ENCODE measurements at places on chromosomes 2 and 18.

- DNase-seq = no peak
Measured at GRCh38 chr2:172643142-172643541, 87.3 kb downstream of the PDK1 start.

- no peak for DNase-seq
Measured at GRCh38 chr2:222722327-222722946, 51.0 kb downstream of the MOGAT1 start.

DNA sequence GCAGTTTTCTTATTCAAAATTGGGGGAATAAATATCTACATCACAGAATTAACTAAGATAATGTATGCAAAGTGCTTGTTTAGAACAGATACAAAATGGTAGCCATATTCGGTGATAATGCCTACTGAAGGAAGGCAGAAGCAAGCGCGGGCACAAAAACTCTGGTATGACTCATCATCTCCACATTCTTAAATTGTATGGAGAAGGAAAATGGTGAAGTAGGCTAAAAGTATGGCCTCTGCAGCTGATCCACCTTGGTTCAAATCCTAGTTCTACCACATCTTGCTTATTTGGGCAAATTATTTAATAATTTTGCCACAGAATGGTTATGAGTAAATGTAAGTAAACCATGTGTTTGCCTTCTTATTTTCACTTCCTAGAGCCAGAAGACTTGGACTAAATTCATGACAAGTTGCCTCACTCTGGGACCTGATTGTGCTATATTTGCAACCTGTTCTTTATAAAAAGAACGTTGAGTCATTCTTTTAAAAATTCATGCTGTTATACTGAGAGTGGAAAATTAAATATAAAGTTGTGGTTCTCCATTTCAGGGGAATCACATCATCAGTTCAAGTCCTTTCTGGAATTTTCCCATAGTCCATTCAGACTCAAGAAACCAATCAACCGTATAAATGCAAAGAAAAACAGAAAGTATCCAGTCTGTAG is 9.0 kb upstream of the CDK15 start:
- no peak for DNase-seq

DNA sequence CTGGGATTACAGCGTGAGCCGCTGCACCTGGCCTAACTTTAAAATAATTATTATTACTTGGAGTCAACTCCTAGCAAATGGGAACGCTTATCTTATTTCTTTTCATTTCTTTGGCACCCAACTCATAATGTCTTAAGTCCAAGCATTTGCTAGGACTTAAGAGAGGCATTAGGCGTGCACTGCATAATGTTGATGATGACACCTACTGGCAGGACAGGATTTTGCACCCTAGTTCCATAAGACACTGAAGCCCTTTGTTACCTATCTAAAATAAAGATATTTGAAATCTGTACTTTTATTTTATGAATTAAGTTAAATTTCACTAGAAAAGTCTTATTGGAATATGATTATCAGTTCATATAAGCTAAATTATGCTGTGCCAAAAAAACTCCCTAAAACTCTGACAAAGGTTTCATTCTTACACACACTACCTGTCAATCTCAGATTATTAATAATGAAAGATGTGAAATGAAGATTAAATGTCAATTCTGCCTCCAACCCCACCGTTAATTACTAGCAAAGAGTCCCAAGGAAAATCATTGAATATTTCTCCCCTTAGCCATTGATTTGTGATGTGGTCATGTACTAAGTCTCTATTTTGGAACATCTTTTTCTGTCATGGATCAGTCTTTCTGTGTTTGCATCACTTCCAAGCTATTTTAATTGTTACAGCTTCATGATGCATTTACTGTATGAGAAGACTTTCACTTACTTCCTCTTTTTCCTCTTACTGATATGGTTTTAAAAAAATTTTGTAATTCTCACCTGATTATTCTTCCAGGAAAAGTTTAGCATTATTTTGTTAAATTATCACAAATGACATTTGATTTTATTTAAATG is 12.7 kb upstream of the CDH2 start:
- no peak for DNase-seq

- DNase-seq = no peak
Measured at GRCh38 chr2:13050764-13051163, 334.0 kb downstream of the TRIB2 start.

- no peak for DNase-seq
Measured at GRCh38 chr2:217886091-217886490, 116.7 kb downstream of the TNS1 start.

DNA sequence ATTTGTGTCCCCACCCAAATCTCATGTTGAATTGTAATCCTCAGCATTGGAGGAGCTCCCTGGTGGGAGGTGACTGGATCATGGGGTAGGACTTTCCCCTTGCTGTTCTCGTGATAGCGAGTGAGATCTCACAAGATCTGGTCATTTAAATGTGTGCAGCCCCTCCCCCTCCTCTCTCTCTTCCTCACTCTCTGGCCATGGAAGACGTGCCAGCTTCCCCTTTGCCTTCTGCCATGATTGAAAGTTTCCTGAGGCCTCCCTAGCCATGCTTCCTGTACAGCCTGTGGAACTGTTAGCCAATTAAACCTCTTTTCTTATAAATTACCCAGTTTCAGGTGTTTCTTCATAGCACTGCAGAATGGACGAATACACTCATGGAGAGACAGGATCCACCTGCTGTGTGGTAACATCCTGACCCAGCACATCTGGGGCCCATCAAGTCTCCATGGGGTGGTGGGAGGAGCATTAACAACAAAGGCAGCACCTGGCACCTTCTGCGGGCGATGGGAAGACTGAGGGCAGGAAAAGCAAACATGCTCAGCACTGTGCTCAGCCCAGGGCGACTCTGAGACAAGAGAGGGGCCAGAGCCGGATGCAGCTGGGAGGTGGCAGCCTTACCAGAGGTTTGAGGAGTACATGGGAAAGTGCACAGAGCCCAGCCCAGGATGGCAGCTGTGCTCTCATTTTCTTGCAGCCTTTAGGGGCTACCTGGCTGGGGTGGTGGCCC is 16.2 kb upstream of the ALPP start:
- DNase-seq = no peak

- DNase-seq = peak; percentile 35
Measured at GRCh38 chr2:215356948-215357461, 45.1 kb downstream of the ATIC start.

- DNase-seq = no peak
Measured at GRCh38 chr2:190554357-190555006, 20.0 kb upstream of the NEMP2 start.

DNA sequence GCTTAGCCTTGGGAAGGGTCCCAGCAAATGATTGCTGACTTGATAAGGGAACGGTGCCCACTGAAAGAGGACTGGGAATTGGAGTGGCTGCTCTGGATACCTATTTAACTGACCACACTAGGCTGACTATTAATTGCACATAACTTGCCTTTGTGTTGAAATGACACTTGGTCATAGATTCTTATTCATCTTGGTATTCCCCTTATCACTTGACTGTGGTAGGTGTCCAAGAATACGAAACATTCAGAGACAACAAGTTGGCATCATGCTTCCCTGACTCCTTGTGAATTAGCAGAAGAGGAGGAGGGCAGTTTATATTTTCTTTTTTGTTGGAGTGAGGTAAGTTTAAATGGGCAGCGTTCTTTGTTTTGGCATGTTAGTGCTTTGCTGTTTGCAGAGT is 13.4 kb downstream of the FMNL2 start:
- DNase-seq = no peak

DNA sequence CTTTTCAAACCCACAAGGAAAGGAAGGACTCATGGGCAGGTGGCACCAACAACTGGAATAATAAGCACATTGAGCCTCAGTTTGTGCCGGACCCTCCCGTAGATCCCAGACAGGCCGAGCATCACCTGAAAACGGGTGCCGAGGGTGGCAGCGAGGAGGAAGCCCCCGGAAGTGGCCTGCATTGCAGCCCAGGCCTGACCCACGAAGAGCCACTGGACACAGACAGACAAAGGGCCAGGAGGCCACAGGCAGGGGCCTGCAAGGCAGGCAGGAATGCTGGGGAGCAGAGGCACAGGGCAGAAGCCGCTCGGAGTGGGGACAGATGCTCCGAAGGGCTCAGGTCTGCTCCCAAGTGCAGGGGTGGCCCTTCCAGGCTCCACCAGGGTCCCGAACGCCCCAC is 31.7 kb downstream of the MTERF4 start:
- no peak for DNase-seq

DNA sequence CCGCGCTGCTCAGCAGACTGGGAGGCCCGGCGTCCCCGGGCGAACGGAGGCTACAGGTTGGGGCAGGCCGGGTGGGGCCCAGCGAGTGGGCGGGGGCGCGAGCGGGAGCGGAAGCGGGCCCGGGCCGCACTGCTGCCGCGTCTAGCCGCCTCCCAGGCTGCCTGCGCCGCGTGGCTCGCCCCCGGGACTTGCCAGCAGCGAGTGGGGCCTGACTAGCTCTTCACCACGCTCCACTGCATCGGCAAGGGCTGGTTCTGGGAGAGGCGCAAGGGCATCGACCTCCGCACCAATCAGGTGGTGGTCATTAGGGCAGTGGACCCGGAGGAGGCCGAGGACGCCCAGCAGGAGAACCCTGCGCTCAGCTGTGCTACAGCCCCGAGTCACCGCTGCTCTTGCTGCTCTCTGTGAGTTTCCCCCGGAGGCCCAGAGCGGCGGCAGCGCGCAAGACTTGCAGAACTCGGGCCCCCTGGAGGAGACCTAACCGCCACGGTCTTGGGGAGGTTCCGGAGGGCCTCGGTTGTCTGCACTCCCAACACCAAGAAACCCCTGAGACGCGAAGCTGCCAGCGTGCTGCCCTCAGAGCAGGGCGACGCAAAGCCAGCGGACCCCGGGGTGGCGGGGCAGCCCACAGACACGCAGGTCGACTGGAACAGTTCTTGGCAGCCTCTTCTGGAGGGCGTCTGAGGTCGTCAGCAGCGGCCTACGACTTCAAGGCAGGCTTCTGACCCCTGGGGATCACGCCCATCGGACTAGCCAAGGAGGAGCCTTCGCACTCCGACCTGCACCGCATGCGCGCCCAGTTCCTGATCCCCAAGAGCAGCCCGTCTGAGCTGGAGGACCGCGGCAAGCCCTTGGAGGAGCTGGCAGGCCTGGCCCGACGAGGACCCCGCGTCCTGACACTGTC is 27.2 kb upstream of the PTPN2 start:
- peak; percentile 43 for DNase-seq

DNA sequence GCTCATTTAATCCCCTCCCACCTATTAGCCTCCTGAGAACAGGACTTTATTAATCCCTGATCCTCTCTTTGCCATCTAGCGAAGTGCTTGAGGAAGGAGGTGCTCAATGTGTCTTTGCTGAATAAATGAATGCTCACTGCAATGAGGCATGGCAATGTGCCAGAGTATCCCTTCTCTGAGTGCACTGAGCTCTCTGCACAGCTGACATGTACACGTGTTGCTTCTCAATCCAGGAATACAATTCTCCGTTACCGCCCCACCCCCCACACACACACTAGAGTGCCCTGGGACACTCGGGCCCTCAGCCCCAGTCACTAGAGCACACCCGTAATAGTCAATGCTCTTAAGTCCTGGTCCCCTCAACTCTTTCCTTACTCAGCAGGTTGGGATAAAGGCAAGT is 41.4 kb downstream of the FAM178B start:
- DNase-seq = no peak

DNA sequence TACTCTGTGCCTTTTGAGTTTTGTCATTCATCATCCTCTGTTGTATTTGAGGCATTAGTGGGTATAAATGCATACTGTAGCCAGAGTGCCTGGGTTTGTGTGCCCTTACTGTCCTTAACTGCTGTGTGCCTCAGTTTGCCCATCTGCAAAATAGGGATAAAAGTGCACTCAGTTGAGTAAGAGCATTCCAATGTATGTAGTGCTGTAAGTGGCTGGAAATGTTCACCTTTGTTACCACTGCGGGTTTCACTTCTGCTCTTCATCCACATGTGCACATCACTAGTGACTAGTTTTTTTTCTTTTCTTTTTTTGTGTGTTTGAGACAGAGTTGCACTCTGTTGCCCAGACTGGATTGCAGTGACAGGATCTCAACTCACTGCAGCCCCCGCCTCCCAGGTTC is 39.9 kb downstream of the PLEKHB2 start:
- no peak for DNase-seq

DNA sequence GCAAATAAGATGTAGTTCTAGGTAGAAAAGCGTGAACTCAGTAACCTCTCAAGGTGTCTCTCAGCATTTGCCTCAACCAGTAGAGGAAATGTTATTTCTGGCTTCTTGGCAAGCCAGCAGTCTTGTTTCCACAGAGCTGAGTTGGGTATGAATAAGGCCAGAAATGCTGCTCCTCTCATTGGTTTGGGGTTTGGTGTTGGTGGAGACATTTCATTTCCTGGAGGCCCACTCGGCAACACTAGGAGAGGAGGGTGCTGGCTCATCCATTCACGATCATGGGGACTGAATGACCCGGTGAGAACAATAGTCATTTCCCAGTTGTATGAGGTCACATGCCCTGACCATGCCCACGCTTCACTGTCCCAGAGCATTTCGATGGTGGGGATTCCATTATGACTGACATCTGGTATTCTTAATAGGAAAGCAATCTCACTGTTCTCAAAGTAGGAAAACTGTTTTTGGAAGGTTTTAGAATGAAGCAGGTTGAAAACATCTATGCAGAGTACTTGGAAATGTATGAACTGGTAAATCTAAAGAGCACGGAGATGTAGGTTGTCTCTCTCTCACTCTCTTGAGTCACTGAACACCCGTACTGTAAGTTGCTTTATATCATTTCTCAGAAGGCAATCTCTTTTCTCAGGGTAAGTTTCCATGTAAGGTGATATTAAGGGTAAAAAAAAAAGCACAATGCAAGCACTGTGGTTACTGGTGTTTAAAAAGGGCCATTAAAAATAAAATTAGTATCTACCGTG is 37.1 kb upstream of the CTLA4 start:
- DNase-seq = no peak

- DNase-seq = peak; percentile 75
Measured at GRCh38 chr2:96547731-96548171, 11.2 kb downstream of the ARID5A start.

GRCh38 chr2:144518748-144519596 is 947 bp downstream of the ZEB2 start:
- DNase-seq = peak; percentile 23

- no peak for DNase-seq
Measured at GRCh38 chr2:120567128-120567527, 168.5 kb upstream of the GLI2 start.

- DNase-seq = no peak
Measured at GRCh38 chr18:78073275-78073674, 823.6 kb downstream of the GALR1 start.

DNA sequence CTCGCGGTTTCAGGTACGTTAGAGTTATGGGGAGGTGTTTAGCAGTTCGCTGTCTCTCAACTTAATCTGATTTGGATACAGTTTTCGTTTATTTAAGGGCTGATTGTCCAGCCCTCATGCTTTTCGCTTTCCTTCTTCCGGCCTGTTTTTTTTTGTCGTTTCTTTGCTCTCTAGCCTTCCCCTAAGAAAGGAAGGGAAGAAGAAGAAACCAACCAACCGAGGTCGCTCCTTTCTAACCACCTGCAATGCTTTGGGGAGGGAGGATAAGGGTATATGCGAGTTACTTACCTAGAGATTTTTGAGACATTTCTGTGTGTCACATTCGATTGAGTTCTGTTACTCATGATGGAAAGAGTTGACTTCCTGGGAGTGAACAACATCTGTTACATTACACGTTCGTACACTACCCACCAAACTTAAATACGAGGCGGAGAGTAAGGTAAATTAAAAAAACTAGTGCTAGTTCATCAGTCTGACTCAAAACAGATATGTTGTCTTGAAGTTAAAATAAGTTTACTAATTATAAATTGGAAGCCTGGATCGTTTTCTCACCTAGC is 918 bp downstream of the EIF5B start:
- DNase-seq = no peak

GRCh38 chr2:233460726-233461441 is 105.7 kb downstream of the USP40 start:
- peak; percentile 59 for DNase-seq

- no peak for DNase-seq
Measured at GRCh38 chr18:7541835-7542234, 25.3 kb upstream of the PTPRM start.

- DNase-seq = no peak
Measured at GRCh38 chr18:72811047-72811446, 56.7 kb downstream of the NETO1 start.
